Globus pallidus (tissue), 1 donor: ENCODE measurements at places on chromosomes 11 and 22.

DNA sequence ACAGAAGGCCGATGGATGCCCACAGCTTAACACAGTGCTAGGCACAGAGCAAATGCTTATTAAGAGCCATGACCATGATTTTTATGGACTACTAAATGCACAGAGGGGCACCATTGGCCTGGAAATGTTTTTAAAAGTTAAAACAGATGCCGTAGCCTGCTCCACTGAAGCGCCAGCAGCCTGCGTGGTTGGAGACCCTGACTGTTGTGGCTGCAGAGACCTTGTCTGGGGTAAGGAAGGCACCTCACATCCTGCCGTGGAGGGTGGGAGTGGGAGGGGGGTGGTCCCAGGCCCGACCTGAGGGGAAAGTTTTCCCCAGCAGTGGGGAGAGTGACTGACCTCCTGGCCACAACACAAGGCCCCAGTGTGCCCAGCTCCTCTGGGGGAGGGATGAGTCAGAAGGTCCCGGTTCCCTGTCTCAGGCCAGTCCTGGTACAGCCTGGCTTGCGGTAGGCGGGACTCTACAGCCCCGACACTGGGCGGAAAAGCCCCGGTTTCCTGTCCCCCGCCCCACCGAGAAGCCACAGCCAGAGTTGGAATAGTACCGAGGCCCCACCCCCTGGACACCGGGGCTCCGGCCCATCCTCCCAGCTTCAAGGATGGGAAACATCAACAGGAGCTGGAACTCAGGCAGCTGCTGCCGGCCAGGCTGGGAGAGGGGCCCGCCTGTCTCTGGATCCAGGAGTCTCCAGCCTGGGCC, 7.0 kb downstream of the CHST1 start:
- peak; percentile 71 for DNase-seq

- peak; percentile 5 for DNase-seq
Measured at GRCh38 chr22:36077271-36077670, 48.6 kb upstream of the RBFOX2 start.

DNA sequence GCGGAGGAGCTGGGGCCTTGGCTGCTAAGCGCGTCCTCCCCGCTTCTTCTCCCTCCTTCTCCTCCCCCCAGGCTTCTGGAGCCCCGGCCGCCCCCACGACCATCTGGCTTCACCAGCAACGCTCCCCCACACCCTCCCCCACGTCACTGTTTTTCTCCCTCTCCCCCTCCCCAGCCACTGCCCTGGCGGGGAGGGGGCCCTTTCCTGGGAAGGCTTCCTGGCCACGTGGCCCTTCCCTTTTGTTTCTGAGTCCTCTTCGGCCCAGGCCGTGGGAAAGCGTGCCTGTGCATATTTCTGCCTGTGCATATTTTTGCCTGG, 27.7 kb downstream of the RTN4R start:
- DNase-seq, result peak; percentile 61

GRCh38 chr22:38830026-38830844, 13.6 kb downstream of the NPTXR start:
- DNase-seq, result no peak

DNA sequence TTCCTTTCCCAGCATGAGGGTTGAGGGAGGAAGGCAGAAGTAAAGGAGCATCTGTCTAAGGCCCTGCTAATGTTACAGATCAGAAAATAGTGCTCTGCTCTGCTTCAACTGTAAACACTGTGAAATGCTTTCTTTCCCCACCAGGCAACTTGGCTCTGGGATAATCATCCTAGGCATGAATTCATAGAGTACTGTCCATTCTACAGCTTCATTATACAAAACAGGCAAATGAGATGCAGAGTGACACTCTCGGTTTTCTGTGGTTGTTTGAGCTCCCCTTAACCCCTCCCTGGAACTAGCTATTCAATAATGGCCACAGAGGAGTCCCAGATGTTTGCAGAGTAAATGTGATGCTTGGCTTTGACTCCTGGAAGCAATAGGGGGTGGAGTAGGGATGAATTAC, 184.3 kb upstream of the CTSC start:
- no peak for DNase-seq

GRCh38 chr11:103619938-103620337, 416.5 kb upstream of the DDI1 start:
- DNase-seq, result no peak

DNA sequence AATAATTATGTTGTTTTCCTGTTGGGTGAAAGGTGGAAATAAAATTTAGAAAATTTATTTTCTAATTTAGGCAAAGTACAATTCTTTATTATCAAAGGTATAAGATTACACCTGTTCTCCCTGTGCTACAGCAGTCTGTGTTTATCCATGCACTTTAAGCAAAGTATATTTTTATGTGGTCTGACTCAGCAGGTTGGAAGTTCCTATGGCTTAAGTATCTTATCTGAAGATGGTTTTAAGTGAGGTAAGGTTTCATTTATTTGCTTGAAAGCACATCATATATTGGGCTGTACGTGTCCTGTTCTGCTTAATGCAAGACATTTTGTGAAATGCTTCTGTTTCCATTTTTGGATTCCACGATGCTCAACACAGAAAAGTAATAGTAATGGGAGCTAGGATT, 14.6 kb downstream of the PPME1 start:
- DNase-seq, result no peak
